SHP77 treated with DMSO at 0.1 percent for 48 hours (cell line): ENCODE measurements at places on chromosomes 4 and X.

DNA sequence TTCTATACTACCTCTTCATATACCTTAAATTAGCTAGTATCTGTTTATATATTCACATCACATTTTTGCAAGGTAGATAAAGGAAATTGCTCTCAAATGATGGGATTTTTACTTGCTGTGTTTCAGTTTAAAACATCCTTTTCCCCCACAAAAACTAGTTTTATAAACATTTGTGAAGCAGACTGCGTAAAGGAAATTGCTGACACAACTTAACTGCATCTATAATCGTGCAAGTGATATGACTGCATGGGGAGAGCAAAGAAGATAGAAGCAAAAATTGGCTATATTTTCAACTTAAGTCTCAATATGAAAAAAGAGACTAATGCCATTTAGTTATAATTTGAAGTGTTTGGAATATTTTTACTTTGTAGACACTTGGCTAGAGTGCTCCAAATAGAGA, 385.2 kb downstream of the C4orf33 start:
- no peak for DNase-seq

GRCh38 chrX:11242704-11243103, 50.5 kb upstream of the AMELX start:
- DNase-seq: no peak

- DNase-seq: no peak
These were observed 56.7 kb downstream of the CLDN34 start for GRCh38 chrX:10023821-10024220.

DNA sequence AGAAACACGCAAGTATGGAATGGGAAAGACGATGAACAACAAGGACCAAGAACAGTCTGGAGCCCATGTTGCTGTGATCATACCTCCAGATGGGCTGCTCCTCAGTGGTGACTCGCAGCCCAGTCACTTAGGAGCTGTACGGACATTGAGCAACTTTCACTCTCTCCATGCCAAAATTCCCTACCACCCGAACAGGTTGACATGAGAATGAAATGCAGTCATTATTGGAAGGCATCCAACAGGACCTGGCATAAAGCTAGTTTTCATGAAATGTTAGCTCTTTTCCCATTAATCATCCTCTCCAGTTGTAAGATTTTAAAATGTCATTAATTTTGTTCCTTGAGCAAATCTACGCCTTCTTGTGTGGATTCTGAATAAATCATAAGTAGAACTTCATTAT, 82.7 kb upstream of the GPM6B start:
- no peak for DNase-seq

- no peak for DNase-seq
These were observed 137.8 kb downstream of the RAPGEF2 start for GRCh38 chr4:159240687-159241086.

DNA sequence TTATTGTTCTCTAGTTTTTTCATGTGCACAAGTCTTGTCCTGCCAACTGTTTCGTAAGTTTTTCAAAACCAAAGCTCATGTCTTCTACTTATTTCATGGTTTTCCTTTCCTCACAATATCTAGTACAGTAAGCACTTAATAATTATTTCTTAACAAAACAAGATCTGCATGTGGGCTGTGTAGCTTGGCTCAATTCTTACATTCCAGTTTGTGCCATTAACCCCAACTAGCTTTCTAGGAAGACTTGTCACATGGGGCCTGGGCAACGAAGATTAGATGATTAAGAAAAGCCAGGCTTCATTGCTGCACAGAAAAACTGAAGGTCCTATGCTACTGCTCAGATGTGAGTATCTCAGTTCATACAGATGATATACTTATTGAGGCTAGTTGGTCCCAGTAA, 155.3 kb upstream of the TEX13A start:
- no peak for DNase-seq

- no peak for DNase-seq
These were observed 155.4 kb downstream of the TBCK start for GRCh38 chr4:106160560-106160959.

- no peak for DNase-seq
These were observed 300.1 kb upstream of the DDX53 start for GRCh38 chrX:22699581-22700091.

DNA sequence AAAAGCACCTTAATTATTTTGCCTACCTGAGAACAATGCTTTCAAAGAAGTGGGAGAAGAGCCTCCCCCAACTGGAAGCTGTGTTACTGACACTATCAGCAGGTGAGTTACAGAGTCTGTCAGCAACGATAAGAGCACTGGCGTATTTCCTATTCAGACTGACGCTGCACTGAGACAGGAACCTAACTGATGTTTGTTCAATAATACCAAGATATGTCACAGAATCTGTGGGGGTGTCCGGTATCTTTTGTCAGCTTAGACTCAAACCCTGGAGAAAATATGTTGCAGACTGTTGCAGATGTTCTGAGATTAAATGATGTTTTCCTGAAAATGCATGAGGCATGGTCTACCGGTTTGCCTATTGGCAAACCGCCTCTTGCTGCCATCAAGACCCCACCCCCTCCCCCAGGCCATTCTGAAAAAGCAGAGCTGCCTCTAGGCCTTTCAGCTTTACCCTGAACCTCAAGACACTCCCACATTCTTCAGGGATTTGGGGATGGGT, 115.2 kb upstream of the KIT start:
- DNase-seq: no peak

DNA sequence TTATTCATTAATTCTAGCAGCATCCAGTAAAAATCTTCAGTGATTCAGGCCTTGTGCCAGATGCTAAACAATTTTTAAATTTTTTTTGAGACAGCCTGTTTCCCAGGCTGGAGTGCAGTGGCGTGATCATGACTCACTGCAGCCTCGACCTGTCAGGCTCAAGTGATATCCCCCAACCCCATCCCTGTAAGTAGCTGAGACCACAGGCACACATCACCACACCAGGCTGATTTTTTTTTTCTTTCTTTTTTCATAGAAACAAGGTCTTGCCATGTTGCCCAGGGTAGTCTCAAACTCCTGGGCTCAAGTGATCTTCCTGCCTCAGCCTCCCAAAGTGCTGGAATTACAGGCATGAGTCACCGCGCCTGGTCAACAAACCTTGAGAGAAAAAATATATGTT, 705.5 kb downstream of the ARAP2 start:
- DNase-seq: no peak

GRCh38 chrX:479273-479981, 92.7 kb upstream of the PPP2R3B start:
- DNase-seq: no peak

GRCh38 chrX:39966176-39966575, 131.6 kb downstream of the BCOR start:
- DNase-seq: no peak

- DNase-seq: no peak
These were observed 37.2 kb upstream of the NPFFR2 start for GRCh38 chr4:71994559-71994958.

DNA sequence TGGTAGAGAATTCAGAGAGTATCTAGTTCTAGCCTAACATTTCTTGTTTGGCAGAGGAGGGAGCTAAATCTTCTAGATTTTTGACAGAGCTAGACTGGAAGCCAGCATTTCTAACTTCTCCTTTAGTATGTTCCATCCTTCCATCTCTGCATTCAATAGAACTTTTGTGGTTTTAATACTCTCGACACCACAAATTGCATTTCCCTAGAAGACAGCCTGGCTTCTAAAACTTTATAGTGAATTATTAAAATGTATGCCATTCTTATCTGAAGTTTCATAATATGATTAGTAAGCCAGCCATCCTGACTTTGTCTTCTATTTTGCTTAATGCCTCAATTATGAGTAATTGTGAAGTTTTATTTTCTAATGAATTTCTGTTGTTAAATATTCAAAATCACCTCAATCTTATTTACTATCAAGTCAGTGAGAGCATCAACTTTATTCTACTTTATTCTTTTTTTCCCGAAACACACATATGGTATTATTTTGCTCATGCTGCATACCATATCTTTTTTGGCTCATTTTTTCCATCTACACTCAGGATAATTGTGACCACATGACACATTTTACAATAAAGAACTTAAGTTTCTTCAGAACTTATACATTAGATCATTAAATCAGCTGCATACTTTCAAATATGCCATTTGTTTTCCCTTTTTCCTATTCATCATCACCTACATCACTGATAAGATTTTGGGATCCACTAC, 30.2 kb downstream of the EDNRA start:
- DNase-seq: no peak

DNA sequence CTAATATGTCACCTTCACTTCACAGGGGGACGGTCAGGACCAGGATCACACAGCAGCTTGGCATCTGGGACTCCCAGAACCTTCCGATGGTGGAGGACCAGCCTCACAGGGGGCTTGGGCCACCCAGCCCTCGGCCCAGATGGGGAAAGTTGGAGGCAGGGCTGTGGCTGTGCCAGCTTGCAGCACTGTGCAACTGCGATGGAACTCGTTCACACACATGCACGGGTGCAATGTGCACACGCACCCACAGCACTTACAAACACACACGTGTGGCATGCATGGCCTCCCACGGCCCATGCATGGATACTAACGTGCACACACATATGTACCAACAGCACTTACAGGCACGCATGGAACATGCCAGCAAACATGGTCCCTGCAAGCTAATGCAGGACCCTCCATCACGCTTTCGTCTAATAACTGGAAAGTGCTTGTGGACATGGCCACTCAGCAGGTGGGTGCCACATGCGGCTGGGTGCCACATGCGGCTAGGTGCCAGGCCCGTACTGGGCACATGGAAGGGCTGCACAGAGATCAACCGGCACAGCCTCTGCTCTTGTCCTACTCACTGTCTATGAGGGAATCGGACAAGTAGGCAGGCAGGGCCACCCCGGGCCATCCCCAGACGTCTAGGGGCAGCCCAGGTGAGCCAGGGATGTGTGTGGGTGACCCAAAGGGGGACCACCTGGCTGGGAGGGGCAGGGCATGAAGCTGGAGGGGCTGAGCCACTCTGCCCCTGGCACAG, 63.2 kb downstream of the ADRA2C start:
- no peak for DNase-seq

- no peak for DNase-seq
These were observed 1.1 kb downstream of the AVPR2 start for GRCh38 chrX:153905481-153906095.

- no peak for DNase-seq
These were observed 3.2 kb upstream of the GRSF1 start for GRCh38 chr4:70842761-70843435.

DNA sequence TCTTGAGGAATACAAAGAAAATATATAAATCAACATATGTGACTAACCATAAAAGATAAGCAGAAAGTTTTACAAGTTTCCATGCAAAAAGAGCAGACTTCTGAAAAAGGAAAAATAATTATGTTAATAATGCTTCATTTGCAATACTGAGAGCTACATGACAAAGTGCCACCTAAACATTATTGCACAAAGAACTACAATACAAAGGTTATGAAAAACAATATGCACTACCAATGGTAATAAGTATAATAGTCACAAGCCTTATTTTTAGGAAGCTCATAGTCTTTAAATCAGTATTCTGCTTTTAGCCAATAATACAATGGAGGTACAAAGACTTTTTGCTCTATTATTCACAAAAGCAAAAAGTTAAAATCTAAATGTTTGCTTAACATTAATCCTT, 411.2 kb downstream of the TLL1 start:
- DNase-seq: no peak

GRCh38 chr4:176806778-176807375, 14.2 kb upstream of the VEGFC start:
- DNase-seq: no peak

- DNase-seq: no peak
These were observed 28.4 kb downstream of the RP2 start for GRCh38 chrX:46865281-46865680.

DNA sequence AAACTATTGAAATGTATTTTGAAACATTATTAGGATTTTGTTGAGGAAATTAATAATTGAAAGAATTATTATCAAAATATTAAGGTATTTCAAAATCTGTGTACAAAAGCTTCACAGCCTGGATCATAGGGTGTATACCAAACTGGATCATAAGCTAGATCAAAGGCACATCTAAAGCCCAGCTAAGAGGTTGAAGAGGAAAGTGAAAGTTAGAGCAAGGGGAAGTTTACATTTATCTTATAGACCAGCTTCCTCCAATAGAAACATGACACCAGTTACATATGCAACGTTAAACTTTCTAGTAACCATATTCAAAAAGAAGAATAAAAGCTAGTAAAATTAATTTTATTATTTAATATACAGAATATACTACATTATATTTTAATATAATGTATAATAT, 227.2 kb upstream of the BMP3 start:
- no peak for DNase-seq

DNA sequence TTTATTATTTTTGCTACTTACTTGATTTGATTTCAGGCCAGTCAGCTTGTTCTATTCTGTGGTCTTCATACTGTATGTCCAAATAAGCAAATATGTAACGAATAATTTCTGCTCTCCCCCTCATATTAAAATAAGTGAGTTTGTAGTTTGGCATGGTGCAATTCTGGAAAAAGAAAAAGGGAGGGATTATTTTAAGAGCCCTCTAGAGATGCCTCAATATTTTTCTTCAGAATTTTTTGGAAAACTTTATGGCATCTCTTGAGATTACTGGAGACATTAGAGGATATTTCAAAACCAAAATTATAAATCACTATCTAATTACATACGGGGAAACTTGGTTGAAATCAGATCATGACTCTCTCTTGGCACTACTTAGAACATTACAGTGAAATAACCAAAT, 8.2 kb downstream of the HPGDS start:
- no peak for DNase-seq

GRCh38 chrX:95040104-95040503, 1366.1 kb downstream of the FAM133A start:
- no peak for DNase-seq
